ENCODE measurements at places on chromosomes 5 and 9.

- DNase-seq, result no peak
These were observed 261.0 kb downstream of the SEMA5A start for GRCh38 chr5:9284781-9285307.

DNA sequence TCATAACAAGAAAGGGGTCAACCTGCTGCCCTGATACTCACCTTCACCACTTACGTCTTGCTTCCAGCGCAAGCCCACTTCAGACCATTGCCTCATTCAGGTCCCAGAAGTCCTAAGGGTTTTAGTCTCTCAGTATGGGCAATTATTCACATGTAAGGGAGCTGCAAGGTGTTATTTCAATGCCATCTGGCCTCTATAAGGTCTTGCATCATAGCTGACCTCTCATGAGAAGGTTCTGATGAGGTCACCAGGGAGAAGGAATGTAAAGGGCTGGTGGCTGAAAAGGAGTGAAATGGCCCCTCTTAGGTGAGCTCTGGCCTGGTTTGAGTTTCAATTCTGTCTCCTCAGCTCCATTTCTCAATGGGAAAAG is 1.5 kb upstream of the MARCHF3 start:
- DNase-seq, result no peak

GRCh38 chr9:128482186-128482585 is 22.3 kb upstream of the GLE1 start:
- no peak for DNase-seq

DNA sequence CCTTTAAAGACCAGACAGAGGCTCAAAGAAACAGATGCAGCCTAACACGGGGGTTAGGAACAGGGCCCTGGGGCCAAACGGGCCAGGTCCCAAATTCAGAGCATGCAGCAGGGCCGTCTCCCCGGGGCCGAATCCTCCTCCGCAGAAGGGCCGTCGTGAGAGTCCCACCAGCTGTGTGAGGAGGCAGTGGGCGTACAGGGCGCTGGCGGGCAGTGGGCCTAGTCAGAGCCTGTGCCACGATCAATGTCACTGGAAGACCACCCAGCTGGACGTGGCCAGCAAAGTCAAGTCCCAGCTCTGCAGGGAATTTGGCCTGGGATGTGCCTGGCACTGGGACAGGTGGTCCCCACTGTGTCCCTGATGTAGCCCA is 15.8 kb upstream of the FCN2 start:
- no peak for DNase-seq

All from activated naive CD4-positive, alpha-beta T cell treated with anti-CD3 and anti-CD28 coated beads, Interleukin-2, amount 50 U/mL, for 16 hours (primary cell).